ENCODE measurements at places on chromosomes 4 and X.

DNA sequence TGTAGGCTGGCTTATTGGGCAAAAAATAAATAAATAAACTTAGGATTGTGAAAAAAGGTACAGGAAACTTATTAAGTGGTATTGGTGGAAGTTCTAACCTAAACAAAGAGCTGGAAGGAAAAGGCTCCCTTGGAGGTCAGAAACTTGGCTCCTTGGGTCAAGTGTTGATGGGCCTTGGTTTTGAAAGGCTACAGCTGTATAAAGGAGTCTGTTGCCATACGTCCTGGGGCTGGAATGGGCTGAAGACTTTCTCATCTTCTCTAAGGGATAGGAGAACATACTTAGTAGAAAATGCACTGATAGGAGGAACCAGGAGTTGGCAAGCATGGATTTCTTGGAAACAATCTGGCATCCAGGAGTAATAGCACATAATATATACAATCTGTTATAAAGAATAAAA lies 56.6 kb downstream of the PDLIM5 start:
- no peak for DNase-seq

DNA sequence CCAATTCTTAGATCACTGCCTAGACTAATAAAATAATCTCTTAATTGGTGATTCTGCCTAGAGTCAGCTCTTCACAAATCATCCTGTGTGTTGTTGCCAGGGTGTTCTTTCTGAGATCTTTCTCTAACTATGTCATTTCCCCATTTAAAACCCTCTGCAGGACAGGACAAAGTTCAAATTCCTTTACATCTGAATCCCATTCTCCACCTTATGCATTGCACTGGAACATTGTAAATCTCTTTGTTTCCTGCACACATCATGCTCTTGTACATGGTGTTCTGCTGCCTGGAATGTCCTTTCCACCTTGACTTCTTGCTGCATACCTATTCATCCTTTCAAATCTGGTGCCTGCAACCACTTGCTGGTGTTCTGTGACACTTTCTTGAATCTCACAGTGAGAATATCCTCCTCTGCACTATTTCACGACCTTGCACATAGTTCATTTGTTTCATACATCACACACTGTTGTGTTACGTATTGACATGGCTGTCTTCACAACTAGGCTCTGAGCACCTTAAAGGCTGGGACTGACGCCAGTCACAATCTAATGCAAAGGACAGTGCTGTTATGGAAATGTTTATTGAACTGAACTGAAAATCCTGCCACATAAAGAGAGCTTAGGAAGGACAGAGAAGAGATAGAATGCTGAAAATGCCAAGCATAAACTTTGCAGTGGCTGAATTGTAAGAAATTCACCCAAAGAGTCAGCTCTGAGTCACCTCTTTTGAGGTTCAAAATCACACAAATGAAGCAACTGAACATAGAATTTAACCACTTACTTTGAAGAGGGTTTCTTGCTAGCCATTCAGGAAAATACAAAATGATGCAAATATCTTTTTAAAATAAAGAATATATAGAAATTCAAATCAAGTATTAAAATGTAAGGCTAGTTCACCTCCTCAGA lies 26.4 kb upstream of the SMIM14 start:
- no peak for DNase-seq

DNA sequence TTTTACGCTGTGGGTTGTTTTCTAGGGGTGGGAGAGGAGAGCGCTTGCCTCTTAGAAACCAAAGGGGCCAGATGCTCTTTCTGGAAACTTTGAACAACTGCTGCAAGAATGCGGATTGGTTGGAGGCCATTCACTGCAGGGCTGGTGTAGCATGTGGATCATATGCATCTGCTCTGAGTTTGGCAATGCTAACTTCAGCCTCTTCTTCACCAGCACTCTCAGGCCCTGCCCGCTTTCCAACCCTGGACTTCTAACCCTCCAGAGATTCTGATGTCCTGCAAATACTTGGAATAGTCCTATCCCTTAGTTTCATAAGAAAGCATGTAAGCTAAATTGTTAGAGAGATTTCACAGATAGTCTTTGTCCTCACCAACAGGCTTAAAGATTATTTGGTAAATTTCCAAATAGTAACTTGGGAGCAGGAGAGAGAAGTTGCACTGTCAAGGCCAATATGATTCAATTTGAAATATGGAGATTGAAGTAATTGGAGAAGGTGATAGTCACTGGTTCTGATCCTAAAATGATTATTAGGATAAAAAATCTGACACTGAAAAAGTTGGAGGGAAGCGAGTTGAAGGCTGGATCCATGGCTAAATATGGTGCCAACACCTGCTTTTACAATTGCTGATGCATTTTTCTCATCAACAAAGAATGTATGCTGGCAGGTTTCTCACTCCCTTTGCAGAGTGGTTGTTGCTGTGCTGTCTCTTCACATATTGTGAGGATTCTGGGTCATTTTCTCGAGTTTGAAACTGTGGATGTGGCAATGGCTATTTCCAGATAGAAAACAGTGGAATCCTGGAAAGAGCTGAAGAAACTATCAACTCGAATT lies 210.4 kb downstream of the PTTG2 start:
- DNase-seq, result no peak

DNA sequence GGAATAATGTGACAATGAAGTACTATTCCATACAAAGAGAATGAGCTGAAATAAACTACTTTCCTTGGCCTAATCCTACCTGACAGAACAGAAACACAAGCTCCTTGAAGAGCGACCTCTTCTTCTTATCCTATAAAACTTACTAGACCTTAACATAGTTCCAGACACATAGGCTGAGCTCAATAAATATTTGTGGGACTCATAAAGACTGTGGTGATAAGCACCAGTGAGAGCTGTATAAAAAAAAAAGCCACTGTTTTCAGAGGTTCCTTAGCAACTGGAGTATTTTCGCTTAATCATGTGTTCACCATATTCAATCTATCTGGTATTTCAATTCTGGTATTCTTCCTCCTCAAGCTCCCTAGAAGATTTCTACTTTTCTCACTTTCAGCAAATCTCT lies 1129.6 kb downstream of the STPG2 start:
- no peak for DNase-seq

DNA sequence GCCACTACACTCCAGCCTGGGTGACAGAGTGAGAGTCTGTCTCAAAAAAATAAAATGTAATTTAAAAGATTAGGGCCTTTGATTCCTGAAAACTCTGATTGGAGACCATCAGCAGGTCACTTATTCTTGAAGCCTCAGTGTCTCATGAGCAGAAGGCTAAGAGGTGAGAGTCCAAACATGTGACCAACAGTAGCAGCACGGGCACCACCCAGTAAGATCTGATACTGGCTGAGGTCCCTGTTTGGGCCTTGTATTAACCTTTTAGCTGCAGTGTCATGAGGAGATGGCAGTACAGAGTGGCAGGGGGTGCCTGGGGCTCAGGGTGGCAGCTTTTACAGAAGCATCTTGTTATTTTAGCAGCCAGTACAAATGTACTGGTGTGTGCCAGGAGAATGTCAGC lies 89.3 kb downstream of the FHDC1 start:
- no peak for DNase-seq

DNA sequence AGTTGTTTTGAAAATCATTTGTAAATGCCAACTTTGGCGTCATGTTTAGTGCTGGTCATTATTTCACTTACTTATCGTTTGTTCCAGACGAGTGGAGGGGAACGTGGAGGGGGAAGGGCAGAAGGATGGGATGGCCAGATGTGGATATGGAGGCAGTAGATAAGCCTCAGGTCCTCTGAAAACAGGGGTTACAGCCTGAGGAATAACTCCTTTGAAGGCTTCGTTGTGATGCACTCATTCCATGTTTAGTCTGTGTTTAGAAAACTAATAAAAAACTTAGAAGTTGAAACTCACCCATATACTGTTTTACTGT lies 1.1 kb downstream of the MOB1B start:
- no peak for DNase-seq

DNA sequence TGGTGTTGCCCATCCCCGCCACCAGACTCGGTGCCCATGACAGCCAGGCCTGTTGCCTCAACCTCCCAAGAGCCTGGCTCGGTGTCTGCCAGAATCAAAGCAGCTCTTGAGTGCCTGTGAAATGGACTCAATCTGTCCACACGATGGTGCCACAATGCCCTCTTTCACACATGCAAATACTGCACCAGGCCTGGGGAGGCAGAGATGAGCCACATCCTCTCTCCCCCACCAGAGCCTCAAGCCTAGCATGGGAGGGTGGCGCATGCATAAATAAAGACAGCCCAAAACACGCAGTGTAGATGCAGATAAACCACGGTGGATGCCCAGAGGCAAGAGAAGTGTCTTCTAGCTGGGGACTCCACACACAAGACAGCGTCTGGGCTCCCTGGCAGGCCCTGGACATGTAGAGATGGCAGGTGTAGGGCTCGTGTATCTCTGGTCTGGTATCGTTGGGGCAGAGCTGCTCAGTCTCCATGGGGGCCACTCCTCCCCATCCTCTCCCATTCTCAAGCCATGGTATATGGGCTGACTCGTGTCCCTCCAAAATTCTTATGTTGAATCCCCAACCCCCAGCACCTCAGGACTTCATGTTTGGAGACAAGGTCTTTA lies 65.6 kb downstream of the JAKMIP1 start:
- no peak for DNase-seq

DNA sequence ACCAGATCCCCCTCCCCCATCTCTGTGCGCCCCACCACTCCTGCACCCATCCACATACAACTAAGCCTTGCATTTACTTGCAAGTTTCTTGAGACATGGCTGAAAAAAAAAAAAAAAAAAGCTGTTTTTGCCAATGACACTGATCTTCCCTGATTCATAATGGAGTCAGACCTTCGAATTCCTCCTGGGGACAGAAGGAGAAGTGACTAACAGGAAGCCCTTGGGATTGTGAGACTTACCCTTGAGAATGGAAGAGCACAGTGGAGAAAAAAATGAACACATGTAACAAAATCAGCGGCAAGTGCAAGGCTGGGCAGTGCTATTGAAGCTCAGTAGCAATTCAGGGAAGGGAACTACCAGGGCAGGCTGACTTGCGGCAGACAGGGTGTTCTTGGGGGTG lies 288.4 kb downstream of the BCOR start:
- DNase-seq, result no peak

GRCh38 chr4:69196209-69196965 lies 18.2 kb downstream of the UGT2B11 start:
- no peak for DNase-seq

GRCh38 chr4:165204462-165204830 lies 2.9 kb upstream of the KLHL2 start:
- DNase-seq, result no peak

DNA sequence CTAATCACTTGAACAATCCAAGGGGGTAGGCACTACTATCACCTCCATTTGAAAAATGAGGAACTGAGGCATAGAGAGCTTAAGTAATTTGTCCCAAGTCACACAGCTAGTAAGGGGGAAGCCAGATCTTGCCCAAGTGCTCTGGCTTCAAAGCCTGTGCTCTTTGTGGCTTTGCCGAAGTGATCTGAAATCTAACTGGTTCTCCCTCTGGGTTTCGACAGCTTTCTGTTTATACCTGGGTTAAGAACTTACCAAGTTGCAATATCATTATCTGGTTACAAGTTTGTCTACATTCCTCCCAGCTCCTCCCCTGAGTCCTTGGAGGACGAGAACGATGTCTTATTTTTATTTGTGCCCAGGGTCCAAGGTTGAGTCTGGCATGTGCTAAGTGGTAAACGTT lies 125.3 kb upstream of the RAI2 start:
- DNase-seq, result no peak

GRCh38 chrX:15072880-15073279 lies 197.0 kb downstream of the ASB9 start:
- no peak for DNase-seq

DNA sequence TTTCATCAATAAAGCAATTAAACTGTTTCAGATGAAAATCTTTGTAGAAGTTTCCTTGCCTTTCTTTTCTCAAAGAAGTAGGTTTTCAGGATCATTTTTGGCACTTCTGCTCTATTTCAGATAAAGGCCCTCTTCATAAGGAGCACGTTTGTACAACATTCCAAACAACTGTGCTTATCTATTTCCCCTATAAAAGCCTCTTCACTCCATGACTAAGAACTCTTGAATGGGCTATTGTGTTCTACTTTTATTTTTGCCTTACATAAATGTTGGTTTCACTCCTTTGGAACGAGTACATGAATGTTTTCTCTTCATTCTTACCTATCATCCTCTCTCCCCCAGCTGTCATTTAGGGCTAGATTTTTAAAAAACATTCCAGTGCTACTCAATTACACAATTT lies 288.0 kb upstream of the PPP1R2C start:
- DNase-seq, result no peak

DNA sequence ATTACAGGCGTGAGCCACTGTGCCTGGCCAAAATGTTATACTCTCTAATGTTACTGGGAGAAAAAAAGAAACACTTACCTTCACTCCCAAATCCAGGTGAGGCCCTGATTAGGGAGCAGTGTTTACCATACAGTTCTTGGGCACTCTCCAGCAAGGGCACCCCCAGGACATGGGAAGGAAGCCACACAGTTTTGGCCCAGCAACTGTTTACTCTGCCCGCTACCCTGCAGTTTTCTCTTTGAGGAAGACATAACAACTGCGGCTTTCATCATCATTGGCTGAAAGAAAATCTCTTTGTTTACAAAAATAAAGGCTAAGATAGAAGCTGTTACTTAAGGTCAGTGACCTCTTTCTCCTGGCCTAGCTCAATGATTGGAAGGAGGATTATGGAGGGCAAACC lies 145.5 kb upstream of the DUSP21 start:
- no peak for DNase-seq

DNA sequence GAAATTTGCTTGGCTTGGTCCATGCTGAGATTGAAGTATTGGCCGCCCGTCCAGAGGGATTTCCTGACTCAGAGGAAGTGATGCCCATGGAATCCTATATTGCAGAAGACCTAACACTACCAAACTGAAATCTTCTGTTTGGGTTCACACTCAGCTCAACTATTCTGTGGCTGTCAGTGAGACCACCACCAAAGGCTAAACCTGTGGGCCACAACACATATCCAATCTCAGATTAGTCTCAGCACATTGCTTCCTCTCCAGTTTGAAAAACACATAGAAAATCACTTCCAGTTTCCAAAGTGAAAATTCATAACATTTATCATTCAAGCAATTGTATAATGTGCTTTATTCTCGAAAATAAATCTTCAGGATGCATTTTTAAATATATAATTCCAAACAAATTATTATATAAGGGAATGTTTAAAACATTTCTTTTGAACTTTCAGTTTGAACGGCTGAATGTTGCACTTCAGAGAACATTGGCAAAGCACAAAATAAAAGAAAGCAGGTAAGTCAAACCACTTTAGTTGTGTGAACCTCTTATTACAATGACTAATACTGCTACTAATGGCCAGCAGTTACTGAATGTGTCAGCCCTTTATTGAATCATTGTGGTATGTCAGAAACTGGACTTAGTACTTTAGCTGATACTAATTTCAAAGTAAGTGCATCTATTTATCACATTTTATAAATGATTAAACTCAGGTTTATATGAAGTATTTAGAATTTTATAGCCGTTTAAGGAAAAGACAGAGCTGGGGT lies 37.0 kb downstream of the GUCY1A1 start:
- no peak for DNase-seq

- no peak for DNase-seq
Observed at GRCh38 chr4:7238300-7238960, 46.1 kb downstream of the SORCS2 start.

GRCh38 chr4:42515156-42515884 lies 118.0 kb downstream of the SHISA3 start:
- no peak for DNase-seq
